ENCODE measurements at places on chromosomes 7 and 10.

DNA sequence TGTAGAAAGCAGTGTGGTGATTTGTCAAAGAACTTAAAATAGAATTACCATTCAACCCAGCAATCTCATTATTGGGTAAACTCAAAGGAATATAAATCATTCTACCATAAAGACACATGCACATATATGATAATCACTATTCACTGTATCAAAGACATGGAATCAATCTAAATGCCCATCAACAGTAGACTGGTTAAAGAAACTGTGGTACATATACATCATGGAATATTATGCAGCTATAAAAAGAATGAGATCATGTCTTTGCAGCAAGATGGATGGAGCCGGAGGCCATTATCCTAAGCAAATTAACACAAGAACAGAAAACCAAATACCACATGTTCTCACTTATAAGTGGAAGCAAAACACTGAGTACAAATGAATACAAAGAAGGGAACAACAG, 281.5 kb upstream of the MAGI2 start:
- no peak for DNase-seq

- DNase-seq, result no peak
Observed at GRCh38 chr7:20835111-20835750, 48.5 kb upstream of the SP8 start.

GRCh38 chr7:94578614-94579013, 69.0 kb downstream of the CASD1 start:
- no peak for DNase-seq

DNA sequence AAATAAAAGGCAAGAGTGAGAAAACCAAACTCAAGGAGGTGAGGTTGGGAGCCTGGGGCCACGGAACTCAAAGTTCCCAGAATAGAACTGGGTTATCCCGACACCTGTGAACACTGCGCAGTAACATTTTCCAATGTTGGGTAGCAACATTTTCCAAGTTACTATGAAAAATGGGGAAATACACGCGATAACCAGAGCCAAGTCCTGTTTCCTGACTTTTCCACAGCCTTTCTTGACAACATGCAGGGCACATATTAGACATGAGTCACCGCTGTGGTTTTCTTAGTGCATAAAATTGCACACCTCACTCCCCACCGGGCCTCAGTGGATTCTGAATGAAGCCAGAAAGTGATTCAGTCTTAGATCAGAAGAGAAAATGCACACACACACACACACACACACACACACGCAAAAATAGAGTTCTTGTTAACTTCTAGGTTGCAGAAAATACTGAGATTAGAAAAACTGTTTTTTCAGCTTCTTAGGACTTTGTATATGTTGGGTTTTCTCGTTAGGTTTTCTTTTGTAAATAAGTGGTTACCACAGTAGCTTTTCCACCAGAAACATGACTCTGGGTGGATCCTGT, 70.0 kb downstream of the CAMK1D start:
- DNase-seq, result peak; percentile 96

GRCh38 chr10:124341768-124342135, 77.0 kb downstream of the OAT start:
- DNase-seq, result no peak

DNA sequence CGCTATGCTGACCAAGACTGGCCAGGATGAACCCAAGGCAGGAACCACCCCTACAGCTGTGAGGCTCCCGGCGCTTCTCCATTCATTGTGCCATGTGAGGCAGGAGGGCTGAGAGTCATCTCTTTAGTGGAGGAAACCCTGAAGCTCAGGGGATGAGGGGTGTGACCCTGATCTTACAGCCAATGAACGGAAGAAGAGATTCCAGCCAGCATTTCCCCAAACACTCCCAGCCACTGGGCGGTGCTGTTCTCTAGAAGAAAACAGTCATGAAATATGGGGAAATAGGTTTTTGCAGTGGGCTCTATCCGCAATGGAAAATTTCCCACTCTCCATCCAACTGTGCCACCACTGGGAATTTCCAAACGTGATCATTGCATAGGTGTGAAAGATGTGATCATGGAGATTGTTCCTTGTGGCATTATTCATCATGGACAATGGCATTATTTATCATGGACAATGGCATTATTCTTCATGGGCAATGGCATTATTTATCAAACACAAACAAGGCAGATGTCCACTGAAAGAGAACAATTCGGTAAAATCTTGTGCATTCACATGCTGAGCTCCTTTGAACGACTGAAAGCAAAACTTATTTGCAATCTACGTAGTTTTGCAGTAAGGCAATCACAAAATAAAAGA, 14.0 kb upstream of the SLC18A2 start:
- DNase-seq, result peak; percentile 24

- no peak for DNase-seq
Observed at GRCh38 chr7:141402277-141402996, 148.8 kb upstream of the AGK start.

- DNase-seq, result no peak
Observed at GRCh38 chr7:52540041-52540440, 495.4 kb upstream of the POM121L12 start.

DNA sequence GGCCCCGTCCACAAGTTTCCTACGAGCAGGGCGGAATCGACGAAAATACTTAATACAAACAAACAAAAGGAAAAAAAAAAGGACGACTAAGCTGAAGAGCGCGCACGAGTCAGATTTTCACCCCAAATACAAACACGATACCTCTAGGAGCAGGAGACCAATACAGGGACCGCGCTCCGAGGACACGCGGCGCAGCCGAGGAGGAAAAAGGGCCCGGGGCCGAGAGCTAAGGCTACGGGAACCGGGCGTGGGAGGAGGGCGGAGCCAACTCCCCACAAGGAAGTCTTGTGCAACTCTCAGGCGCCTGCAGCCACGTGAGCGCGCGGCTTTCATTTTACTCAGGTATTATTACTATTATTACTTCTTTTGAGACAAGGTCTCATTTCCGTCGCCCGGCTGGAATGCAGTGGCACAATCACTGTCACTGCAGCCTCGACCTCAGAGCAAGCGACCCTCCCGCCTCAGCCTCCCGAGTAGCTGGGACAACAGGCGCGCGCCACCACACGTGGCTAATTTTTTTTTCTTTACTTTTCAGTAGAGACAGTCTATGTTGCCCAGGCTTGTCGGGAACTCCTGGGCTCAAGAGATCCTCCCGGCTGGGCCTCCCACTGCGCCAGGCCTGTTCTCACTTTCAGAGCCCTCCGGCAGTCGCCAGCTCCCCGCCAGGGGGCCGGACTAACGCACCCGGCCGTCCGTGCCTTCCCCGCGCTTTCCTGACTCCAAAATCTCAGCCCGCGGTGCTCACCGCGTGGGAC, 1.2 kb downstream of the HNRNPF start:
- DNase-seq, result peak; percentile 82

DNA sequence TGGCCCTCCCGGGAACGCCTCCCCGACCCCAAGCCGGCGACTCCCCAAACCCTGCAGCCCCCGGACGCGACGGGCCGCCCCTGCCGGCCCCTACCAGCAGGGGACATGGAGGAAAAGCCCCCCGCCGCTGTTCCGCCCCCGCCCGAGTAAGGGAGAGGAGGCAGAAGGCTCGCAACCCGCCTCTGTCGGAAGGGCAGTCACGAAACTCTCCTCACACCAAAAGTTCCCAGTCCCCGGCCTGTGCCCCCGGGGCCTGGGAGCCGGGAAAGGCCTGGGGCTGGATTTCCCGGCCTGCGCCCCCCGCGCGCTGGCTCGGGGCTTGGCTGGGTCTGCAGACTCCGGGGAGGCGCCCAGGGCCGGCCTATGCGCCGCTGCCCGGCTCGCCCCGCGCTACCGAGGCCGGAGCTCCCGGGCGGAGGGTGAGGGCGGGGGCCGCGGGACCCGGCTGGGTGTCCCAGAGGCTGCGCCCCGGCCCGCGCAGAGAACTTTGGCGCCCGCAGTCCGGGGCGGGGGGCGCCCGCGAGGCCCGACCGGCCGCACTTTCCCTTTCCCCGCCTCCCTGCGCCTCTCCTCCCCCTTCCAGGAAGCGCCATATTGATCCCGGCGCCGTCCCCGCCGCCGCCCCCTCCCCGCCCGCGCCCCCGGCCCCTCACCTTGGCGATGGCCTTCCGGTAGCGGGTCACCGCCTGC, 728 bp downstream of the PARD3 start:
- no peak for DNase-seq

- DNase-seq, result no peak
Observed at GRCh38 chr7:123209786-123210185, 10.0 kb upstream of the SLC13A1 start.

- no peak for DNase-seq
Observed at GRCh38 chr10:86306628-86307278, 59.8 kb downstream of the GRID1 start.

DNA sequence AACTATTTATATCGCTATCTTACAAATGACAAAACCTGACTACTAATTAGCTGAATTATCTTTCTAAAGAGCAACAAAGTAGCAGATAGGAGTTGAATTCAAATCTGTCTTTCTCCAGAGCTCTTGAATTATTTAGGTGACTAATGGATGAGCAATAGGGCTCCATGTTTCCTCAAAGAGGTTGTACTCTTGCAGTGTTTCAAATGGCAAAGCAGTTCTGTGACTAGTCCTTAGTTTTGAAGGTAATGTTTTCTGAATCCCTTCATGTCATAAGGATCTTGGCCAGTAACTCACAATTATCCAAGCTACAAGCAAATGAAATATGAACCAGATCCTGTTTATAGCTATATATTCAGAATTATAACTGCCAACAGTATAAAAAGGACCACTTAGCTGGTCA, 999.7 kb downstream of the NRG3 start:
- DNase-seq, result peak; percentile 46

- DNase-seq, result no peak
Observed at GRCh38 chr10:79403441-79404230, 41.8 kb downstream of the ZCCHC24 start.

- DNase-seq, result no peak
Observed at GRCh38 chr7:73308074-73308664, 457 bp downstream of the NSUN5 start.

DNA sequence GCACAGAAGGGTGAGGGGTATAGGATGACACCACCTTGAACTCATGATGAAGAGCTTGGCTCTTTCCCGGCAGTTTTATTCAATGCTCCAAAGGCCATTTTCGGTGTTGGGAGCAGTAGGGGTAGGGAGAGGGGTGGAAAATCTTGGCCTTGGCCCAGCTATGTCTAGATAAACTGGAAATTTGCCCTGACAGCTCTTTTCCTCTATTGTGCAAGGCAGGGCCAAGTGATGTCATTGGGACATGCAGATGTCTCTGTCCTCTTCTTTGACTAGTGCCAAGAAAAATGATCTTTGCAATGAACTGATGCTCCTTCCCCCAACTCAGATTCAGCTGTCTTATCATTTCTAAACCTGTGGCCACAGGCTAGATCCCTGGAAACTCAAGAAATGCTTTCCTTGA, 27.7 kb upstream of the PRKCQ start:
- no peak for DNase-seq

GRCh38 chr7:127986581-127987521, 44.4 kb downstream of the LRRC4 start:
- DNase-seq, result no peak

- DNase-seq, result no peak
Observed at GRCh38 chr7:26724795-26725194, 139.6 kb downstream of the SKAP2 start.

DNA sequence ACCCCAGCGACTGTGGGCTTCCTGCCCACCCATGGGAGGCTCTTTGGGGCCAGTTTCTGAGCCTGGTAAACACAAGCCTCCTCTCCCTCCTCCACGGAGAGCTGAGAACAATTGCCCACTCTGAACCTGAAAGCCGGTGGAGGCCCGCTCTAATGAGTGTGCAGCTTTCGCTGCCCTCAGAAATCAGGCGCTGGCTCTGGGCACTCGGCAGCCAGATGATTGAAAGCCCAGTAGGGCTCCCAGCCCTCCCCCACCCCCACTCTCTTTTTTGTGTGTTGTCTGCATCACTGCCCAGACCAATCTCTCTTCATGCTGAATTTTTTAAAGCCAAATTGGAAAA, 438.9 kb downstream of the RPS24 start:
- DNase-seq, result no peak

DNA sequence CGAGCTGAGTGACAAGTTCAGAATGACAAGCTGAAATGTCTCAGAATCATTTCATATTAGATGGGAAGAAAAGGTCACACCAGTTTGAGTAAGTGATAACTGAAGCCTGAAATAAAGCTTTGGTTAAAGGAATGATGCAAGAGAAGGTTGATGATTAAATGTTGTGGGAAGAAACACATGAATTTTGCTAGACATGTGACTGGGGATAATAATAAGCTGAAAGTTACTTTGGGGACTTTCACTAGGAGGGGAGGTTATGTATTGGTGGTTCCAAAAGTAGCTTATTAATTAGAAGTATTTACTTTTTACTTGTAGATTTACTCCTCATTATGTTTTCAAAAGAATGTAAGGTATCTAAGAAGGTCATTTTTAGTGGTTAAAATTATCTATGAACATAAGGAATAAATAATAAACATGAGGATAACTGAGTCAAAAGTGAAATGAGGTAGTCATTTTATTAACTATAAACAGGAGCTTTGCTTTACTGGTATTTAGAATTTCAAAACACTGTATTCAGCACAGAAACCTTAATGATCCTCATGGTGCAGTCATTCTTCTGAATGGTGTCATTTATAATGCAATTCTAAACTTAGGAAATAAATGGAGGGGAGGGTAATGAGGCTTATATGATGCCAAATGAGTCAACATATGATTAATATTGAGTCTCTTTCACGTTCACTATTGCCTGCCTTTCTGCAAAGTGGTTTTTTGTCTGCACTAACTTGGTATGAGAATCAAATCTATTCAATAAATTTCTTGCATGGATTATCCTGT, 63.7 kb downstream of the PRKG1 start:
- peak; percentile 3 for DNase-seq

- DNase-seq, result peak; percentile 80
Observed at GRCh38 chr10:91604553-91605534, 28.0 kb downstream of the PPP1R3C start.

DNA sequence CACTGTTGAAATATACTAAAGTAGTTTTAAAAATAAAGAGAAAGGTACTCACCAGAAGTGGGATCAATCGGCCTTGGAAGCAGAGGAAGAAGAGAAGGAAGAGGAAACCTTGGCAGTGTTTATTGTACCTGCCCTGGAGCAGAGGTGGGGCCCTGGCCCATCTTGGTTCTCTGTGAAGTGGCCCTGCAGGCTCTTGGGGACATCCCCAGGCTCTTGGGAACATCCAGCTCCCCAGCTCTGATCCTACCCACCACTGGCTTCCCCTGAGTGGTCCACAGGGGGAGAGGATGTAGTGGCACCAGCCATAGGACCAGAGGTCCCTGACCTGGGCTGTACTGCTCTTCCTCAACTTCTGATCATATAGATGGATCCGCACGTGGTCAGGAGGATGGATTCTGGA, 22.3 kb upstream of the RET start:
- no peak for DNase-seq

GRCh38 chr10:8054244-8054493, 319 bp upstream of the GATA3 start:
- DNase-seq, result no peak

DNA sequence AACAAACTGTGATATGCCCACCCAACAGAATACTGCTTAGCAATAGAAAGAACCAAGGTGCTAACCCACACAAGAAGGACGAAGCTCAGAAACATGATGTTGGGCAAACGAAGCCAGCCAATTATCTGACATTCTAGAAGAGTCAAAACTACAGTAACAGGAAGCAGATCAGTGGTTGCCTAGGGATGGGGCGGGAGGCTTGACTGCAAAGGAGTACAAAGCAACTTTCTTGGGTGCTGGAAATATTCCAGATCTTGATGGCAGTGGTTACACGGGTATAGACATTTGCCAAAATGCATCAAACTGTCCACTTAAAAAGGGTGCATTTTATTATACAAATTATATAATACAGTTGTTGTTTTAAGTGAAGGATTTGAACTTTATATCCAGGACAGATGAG, 41.1 kb upstream of the RET start:
- no peak for DNase-seq

GRCh38 chr10:24207781-24208611, 942 bp upstream of the KIAA1217 start:
- no peak for DNase-seq

GRCh38 chr10:93600446-93601145, 439 bp downstream of the RBP4 start:
- no peak for DNase-seq

All from HFFc6 (cell line).